ENCODE measurements at places on chromosomes 2 and 18. TPM values are rescaled to one million over a fixed set of nuclear protein-coding genes. Genes with fewer than 3 reads are reported as not detected.

Gene TRIM54
- not detected for total RNA-seq

Gene LYG2
- not detected for total RNA-seq

Gene GALNT3
- 3.1 TPM for total RNA-seq

Gene RBM44
- total RNA-seq: 0.65 TPM

Gene HOXD4
- not detected for total RNA-seq

Gene ZAP70
- not detected for total RNA-seq

Gene RGPD8
- total RNA-seq: 16.4 TPM

Gene ASXL3
- not detected for total RNA-seq

Gene CD207
- total RNA-seq: not detected

Gene DSC3
- total RNA-seq: 0.09 TPM

Gene ZBTB7C
- total RNA-seq: 0.41 TPM
